Fibroblast of the aortic adventitia (primary cell): ENCODE measurements at places on chromosomes 6 and 20. TPM values are rescaled to one million over a fixed set of nuclear protein-coding genes. Genes with fewer than 3 reads are reported as not detected.

DNA sequence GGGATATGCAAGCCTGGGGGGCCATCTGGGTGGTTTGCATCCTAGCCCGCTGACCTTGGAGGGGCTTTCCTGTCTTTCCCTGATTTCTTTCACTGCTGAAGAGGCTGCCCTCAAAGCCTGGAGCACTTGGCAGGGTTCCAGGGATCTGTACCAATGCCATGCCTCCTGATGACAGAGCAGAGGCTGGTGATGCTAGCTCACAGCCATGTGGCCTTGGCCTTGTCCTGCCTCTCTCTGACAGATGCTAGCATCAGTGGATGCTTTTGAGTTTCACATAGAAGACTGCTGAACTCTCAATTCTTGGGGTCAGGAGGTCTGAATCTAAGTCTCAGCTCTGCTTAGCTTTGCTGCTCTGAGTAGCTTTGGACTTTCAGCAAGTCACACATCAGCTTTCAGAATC, 21.9 kb upstream of the RREB1 start:
- no peak for DNase-seq

DNA sequence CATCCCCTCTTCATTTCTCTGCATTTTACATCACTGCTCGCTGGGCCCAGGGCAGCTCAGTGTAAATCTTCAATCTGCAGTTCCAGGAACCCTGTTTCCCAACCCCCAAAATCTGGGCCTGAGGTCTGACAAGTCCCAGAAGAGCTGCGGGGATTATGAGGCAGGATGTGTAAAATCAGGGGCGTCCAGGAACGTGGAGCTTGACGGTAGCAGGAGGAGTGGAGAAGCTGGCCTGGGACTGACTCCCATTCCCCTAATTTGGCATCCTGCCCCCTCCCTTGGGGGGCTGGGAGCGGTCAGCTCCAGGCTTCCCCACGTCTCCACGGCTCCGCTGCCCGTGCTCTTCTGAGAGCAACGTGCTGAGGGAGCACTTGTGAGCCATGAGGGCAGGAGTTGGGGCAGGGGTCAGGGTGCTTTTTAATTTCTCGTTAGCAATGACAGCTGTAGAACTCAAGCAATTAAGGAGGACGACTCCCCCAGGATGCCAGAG, 23.4 kb upstream of the VEGFA start:
- no peak for DNase-seq

DNA sequence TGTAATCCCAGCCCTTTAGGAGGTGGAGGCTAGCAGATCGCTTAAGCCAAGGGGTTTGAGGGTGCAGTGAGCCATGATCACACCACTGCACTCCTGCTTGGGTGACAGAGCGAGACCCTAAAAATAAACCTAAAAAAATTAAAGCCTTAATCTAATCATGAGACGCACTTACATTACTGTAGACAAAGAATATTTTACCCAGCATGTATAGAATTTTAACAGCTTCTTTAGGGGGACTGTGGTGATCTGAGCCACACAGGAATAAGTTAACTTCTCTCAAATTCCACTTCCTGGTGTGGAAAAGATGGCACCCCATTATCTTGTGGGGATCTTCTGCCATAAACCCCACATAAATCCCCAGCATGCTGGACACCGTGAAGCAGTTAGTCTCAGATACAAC, 2.3 kb upstream of the OOEP start:
- DNase-seq, result no peak

MAFB gene
- 1.5 and 42.8 TPM in 2 replicates for total RNA-seq
